ENCODE measurements at places on chromosomes 12 and 14. TPM values are rescaled to one million over a fixed set of nuclear protein-coding genes. Genes with fewer than 3 reads are reported as not detected.

PPM1H gene
- 23.3 TPM for total RNA-seq

INHBE gene
- total RNA-seq = 0.23 TPM

LTBP2 gene
- 14.4 TPM for total RNA-seq

DDX47 gene
- 57.6 TPM for total RNA-seq

METTL25 gene
- total RNA-seq = 26.3 TPM

NR1H4 gene
- 11.8 TPM for total RNA-seq

CCDC197 gene
- total RNA-seq = 0.23 TPM

FOXN3 gene
- total RNA-seq = 66.4 TPM

HOXC11 gene
- 1.5 TPM for total RNA-seq

PYM1 gene
- total RNA-seq = 22.0 TPM

NR4A1 gene
- total RNA-seq = 87.3 TPM

MAP3K9 gene
- 4.0 TPM for total RNA-seq

MORN3 gene
- total RNA-seq = 0.70 TPM

NPFF gene
- total RNA-seq = not detected

SLC38A2 gene
- 159 TPM for total RNA-seq

SAMD15 gene
- total RNA-seq = 5.3 TPM

BATF gene
- 1.8 TPM for total RNA-seq

KSR2 gene
- 1.1 TPM for total RNA-seq

KRT6C gene
- total RNA-seq = not detected

C12orf60 gene
- total RNA-seq = 2.7 TPM

ZNF10 gene
- 31.8 TPM for total RNA-seq

CARMIL3 gene
- total RNA-seq = 1.9 TPM

SPATS2 gene
- total RNA-seq = 33.9 TPM

KCNC2 gene
- total RNA-seq = 2.2 TPM

C12orf42 gene
- total RNA-seq = 0.29 TPM

CGRRF1 gene
- total RNA-seq = 14.5 TPM

HOTAIR gene
- total RNA-seq = 0.99 TPM

COPS7A gene
- 47.0 TPM for total RNA-seq

CCDC88C gene
- total RNA-seq = 38.6 TPM

MYH6 gene
- 0.64 TPM for total RNA-seq

OVCH1 gene
- total RNA-seq = 0.41 TPM

CAND1 gene
- total RNA-seq = 176 TPM

CLEC2B gene
- total RNA-seq = 15.9 TPM

KRT73 gene
- not detected for total RNA-seq

ACVR1B gene
- 46.0 TPM for total RNA-seq

TBC1D30 gene
- total RNA-seq = 9.5 TPM

HOXC12 gene
- not detected for total RNA-seq

KRT80 gene
- total RNA-seq = 0.70 TPM

C12orf50 gene
- total RNA-seq = not detected

IFNG-AS1 gene
- total RNA-seq = 0.70 TPM

GUCY2C gene
- not detected for total RNA-seq

FRMD6 gene
- 40.8 TPM for total RNA-seq

KRT84 gene
- not detected for total RNA-seq

LMNTD1 gene
- not detected for total RNA-seq

C14orf180 gene
- 2.6 TPM for total RNA-seq

Measured in metanephros (tissue), 2 donors.